Neural crest cell (in vitro differentiated cells): ENCODE measurements at places on chromosomes 4 and X.
A peak's percentile ranks its signal among the peaks of the same experiment; 100 is the strongest.

DNA sequence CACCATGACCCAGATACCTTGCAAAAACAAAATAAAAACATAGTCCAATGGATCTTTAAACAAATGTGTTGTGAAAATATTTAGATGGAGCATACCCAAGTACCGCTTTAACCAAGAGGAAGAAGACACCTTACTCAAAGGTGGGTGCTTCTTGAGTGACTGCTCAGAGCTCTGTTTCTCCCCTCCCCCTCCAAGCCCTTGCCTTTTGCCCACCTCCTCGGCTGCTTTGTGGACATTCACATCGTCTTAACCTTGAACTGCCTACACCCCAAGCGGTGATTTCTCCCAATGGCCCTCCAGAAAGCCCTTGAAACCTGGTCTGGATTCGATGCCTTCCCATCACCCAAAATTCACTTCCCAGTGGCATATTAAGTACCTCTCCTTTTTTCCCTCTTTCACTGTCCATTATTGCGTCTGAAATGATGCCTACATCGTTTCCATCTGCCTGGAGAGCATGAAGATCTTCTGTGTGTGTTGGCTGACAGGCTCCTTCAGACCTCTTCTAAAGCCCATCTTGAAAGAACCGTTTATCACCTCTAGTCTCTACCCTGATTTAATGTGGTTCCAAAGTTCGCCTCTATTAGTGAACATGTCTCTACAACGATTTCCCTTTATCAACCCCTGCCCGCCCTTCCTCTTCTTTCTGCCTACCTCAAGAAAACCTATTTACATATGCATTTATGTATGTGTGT is 968 bp downstream of the GPRIN3 start:
- no peak for DNase-seq

GRCh38 chrX:116749943-116750342 is 287.2 kb upstream of the CT83 start:
- no peak for DNase-seq

- no peak for DNase-seq
Measured at GRCh38 chr4:3193531-3194203, 55.3 kb upstream of the MSANTD1 start.

DNA sequence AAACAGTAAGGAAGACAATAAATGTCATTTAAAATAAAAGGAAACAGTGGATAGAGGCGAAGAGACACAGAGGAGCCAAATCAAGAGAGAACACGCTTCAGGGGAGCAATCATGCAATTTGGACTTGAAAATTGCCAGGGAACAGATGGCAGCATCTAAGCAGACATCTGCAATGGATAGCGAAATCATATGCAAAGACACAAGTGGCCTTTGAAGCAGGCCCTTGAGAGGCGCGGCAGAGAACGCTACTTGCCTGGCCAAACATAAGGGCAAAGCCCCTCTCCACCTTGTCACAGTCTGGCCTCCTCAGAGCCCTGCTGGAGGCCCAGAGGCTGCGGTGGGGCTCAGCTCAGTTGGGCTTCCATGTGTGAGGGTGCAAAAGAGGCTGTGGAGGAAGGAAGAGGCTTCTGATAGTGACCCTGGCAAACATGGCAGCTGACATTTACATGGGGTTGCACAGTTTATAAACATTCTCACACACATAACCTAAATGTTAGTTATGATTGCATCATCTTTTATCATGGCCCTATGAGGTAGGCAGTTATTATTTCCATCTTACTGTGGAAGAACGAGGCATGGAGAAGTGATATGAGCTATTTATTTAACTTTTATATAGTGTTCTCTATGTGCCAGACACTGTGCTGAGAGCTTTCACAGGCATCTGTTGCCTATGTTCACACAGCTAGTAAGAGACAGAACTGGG is 18.3 kb downstream of the ADGRG4 start:
- no peak for DNase-seq

DNA sequence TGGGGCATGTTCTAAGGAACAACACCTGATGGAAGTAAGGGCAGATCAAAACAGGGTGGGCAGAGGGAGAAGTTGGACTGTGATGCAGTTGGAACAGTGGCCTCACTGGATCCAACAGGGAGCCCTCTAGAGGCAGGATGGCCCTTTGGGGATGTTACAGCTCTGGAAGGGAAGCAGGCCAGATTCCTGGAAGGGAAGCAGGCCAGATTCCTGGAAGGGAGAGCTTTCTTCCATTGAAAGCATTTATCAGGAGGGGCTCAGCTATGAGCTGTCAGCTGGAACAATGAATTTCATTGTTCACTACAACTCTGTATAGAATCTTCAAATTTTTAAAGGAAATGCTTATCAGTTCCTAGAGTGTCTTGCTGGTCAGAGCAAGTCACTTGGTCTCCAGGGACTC is 17.7 kb downstream of the IL15 start:
- DNase-seq = peak; percentile 16

GRCh38 chr4:123127875-123128274 is 205.5 kb upstream of the NUDT6 start:
- no peak for DNase-seq

- DNase-seq = peak; percentile 21
Measured at GRCh38 chrX:69060631-69061408, 104.4 kb downstream of the PJA1 start.

DNA sequence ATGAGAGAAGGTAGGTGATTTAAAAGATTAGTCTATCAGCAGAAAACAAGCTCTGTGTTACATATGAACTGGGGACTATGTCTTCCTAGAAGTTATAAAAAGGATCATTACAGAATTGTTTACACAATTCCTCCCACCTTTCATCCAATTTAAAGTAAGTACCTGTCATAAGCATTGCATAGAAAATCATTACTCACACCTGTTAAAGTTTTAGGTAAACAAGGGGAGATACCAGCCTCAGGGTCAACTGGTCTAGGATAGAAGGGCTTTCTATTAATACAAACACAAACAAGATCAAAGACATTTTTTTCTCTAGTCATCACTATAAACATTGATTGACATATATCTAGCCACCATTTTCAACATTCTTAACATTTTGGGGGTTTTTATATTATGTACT is 333.9 kb downstream of the ARHGAP24 start:
- DNase-seq = no peak

DNA sequence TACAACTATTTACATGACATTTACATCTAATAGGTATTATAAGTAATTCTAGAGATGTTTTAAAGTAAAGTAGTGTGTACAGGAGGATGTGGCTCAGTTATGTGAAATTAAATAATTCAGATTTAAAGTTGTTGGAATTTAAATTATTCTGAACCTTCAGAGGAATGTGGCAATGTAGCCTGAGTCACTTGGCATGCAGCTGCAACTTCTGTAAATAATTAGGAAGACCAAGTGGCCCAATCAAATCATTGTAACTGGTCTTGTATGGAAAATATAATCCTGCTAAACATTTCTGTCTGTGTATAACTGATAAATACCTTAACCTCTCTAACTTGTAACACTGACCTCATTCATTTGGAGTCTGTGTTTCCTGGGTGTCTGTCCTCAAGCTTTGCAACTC is 828.9 kb downstream of the GLUD2 start:
- no peak for DNase-seq

GRCh38 chrX:31449965-31450364 is 378.1 kb upstream of the FTHL17 start:
- no peak for DNase-seq

DNA sequence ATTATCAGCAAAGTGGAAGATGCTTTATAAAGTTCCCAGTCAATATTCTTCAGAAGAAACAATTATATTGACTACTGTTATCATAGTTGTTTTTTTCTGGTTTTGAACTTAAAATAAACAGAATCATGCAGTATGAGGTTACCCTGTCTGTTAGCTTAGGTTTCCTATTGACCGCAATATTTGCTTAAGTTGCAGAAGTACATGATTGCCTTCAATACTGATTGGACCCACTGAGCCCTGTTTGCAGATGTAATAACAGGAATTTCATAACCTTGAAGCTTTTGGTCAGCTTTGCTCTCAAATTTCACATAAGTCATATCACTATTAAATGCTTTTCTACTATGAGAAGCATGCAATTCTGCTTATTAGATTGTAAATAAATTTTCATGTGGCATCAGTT is 229.1 kb upstream of the FSTL5 start:
- no peak for DNase-seq

GRCh38 chrX:47662144-47662657 is 3.2 kb upstream of the UXT start:
- DNase-seq = no peak

DNA sequence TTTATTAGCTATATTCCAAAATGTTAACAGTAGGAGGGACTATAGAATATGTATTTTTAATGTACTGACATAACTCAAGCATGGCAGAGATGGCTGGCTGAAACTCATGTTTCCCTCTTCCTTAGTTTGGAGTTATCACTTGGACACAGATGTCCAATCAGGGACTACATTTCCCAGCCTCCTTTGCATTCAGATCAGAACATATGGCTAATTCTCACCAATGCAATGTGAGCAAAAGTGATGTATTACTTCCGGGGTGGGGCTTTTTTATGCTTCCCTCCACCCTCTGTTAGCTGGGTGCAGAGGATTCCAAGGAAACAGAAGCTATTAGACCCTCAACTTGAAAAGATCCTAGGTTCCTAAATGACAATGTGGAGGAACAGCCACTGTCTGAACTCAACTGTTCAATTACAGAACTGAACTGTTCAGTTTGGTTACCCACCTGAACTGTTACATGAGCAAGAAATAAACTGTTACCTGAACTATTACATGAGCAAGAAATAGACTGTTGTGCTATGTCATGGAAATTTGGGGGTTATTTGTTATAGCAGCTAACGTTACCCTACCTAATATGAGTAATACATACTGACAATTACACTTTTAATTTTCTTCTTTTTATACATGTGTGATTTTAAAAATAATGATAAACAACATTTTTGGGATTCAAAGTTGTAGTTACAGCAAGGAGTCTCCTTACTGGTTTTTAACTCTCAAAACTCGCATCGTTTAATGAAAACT is 29.6 kb upstream of the ERVMER34-1 start:
- DNase-seq = no peak

GRCh38 chrX:149467920-149468319 is 37.2 kb downstream of the IDS start:
- no peak for DNase-seq

- DNase-seq = no peak
Measured at GRCh38 chr4:189084671-189085070, 856.0 kb upstream of the FRG1 start.

DNA sequence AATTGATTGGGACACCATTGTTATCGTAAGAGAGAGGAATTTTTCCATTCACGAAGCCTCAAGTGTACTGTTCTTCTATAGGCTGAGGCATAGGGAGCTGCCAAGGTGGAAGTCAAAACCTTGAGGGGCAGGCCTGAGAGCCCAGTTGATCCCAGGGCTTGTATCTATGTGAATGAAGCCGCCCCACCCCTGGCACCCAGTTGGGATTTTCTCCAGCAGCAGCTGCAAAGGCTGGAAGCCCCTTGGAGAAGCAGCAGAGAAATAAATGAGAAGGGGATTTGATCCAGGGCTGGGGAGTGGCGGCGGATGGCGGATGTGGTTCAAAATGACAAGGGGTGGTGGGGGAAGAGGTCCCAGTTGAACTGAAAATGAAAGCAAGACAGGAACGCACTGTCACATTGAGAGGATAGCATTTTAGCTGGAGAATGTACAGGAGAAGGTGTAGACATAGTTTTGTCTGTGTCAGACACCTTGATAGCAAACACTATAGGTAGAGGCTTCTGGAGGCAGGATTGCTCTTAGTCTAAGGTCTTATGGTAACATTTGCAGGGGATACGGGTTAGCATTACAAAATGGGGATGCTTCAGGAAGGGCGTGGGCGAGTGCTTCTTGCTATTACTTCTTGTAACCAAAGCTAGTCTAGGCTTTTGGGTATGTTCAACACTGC is 32.6 kb downstream of the DOCK11 start:
- DNase-seq = no peak

GRCh38 chr4:14518136-14518535 is 484.1 kb upstream of the CPEB2 start:
- no peak for DNase-seq

DNA sequence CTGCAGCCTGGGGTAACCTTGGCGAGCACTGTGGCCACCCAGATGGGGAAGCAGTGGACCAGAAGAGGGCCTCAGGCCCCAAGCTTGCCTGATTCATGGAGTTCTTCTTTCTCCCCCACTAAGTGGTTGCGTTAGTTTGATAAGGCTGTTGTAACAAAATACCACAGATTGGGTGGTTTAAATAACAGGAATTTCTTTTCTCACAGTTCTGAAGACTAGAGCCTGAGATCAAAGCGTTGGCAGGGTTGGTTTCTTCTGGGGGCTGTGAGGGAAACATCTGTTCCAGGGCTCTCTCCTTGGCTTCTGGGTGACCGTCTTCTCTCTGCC is 105.7 kb upstream of the GATB start:
- DNase-seq = no peak

GRCh38 chr4:80578001-80578400 is 242.5 kb downstream of the CFAP299 start:
- no peak for DNase-seq

DNA sequence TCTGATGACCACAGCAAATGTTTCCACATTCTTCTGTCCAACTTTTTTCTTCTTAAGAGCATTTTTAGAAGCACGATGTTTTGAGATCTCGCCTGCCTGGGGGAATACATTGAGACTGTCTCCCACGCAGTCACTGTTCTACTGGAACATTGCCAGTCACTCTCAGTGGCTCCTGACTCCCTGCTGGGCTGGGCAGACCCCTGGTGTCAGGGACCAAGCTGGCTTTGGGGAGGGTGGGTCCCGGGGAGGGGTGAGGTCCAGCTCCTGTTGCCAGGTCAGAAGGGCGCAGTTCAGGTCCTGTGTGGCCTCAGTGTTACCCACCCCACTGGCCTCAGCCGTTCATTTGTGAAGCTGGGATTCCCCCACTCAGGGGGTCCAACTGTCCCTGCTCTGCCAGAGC is 18.9 kb upstream of the ABLIM2 start:
- DNase-seq = no peak

DNA sequence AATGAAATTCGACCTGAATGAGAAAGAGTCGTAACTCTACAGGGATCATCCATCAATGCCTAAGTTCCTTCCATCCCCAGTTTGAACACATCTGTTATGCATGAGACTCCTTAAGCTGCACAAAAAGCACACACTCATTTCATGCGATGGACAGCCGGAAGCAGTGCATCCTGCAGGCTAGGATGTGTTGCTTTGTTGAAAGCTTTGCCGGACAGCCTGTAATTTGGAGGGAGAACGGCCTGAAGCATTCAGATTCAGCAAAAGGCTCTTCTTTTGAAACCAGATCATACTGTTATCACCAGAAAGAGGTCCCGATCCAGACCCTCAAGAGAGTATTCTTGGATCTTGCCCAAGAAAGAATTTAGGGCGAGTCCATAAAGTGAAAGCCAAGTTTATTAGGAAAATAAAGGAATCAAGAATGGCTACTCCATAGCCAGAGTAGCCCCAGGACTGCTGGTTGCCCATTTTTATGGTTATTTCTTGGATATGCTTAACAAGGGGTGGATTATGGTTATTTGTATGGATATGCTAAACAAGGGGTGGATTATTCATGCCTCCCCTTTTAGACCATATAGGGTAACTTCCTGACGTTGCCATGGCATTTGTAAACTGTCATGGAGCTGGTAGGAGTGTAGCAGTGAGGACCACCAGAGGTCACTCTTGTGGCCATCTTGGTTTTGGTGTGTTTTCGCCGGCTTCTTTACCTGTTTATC is 48.1 kb upstream of the DHRSX start:
- no peak for DNase-seq

GRCh38 chr4:109037026-109037425 is 265.4 kb downstream of the COL25A1 start:
- DNase-seq = no peak
